ENCODE measurements at places on chromosomes 1 and 21. TPM values are rescaled to one million over a fixed set of nuclear protein-coding genes. Genes with fewer than 3 reads are reported as not detected.

GRCh38 chr1:62342270-62342669 is 23.0 kb upstream of the KANK4 start:
- DNase-seq, result no peak

GRCh38 chr1:41745022-41745421 is 173.7 kb downstream of the HIVEP3 start:
- no peak for DNase-seq

- DNase-seq, result peak; percentile 26
These were observed 29.1 kb upstream of the TADA1 start for GRCh38 chr1:166905136-166905535.

GRCh38 chr1:24556414-24556795 is 518 bp downstream of the NCMAP start:
- no peak for DNase-seq

The PFKFB2 gene
- 5.1 TPM for polyA plus RNA-seq

The TATDN3 gene
- 11.2 TPM for polyA plus RNA-seq

GRCh38 chr1:183304440-183305107 is 113.6 kb downstream of the NMNAT2 start:
- DNase-seq, result no peak

DNA sequence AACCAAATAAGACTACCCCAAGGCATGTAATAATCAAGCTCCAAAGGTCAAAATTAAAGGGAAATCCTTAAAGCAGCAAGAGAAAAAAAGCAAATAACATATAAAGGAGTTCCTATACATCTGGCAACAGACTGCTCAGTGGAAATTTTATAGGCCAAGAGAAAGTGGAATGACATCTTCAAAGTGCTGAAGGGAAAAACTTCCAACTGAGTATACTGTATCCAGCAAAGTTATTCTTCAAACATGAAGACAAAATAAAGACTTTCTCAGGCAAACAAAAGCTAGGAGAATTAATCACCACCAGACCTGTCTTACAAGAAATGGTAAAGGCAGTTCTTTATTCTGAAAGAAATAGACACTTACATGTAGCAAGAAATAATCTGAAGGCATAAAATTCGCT is 45.0 kb upstream of the SLC44A5 start:
- no peak for DNase-seq

DNA sequence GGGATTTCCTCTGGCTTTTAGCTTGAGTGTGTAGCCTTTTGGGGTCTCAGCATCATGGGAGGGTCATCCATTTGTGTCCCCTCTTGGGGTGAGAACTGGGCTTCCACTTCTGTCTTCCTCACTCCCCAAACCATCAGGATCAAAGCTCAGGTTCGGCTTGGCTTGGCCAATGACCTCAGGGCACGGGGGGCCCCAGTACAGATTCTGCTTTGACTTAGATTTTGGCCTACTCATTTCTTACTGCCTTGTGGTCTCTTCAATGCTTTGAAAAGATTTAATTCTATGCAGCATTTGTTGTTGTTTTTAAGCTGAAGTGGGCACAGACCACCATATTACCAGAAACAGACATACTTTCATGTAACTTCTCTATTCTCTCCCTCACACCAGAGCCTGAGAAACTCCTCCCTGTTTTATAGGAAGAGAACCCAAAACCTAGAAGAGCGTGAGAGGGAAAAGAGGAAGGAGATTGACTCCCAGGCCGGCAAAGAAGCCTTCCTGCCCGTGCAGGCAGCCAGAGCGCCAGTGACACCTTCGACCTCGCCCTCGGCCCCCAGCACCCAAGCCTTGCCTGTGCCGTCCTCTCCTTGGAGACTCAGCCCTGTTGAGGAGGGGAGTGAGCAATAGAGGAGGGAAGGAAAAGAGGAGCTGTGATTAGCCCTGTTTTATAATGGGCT is 1.9 kb upstream of the S100A3 start:
- DNase-seq, result no peak

- DNase-seq, result no peak
These were observed 1470.7 kb upstream of the PRMT6 start for GRCh38 chr1:105585791-105586190.

- DNase-seq, result no peak
These were observed 10.7 kb downstream of the CDC7 start for GRCh38 chr1:91511386-91511785.

GRCh38 chr1:87642581-87643221 is 314.0 kb downstream of the LMO4 start:
- DNase-seq, result peak; percentile 69

The ECM1 gene
- 6.8 TPM for polyA plus RNA-seq

The CAMK1G gene
- not detected for polyA plus RNA-seq

The FAM151A gene
- polyA plus RNA-seq, result 0.15 TPM

DNA sequence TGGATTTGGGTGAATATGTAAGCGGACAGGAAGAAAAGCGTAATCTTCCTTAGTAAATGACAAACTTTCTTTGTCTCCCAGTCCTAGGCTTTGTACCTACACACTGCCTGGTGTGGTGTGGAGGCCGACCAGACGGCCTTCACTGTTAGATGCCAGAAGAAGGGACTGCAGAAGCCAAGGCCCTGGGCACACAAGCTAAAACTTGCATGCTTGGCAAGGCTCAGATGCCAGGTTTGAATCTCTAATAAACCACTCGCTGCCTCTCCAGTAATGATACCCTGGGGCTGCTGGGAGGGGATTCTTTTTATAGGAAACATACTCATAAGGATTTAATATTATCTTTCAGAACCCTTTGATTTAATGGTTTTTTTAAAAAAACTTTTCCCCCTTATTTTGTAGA is 263.8 kb downstream of the PTPRC start:
- peak; percentile 33 for DNase-seq

The VANGL1 gene
- polyA plus RNA-seq, result 1.4 TPM

DNA sequence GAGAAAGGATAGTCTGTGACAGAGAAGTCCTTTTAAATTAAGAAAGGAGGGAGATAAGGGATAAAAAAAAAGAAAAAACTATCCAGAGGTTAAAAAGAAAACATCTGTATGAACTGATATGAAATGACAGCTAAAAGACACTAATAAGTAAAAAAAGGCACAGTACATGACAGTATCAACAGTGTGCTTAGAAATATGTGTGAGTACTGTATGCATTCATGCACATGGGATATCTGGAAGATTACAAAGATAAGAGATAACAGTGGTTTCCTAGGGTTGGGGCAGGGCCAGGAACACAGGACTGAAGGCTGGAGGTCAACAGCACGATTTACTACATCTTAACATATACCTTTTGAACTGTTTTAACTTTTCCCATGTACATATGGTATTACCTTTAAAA is 13.3 kb downstream of the PTP4A2 start:
- DNase-seq, result no peak

The RIMKLA gene
- 0.56 TPM for polyA plus RNA-seq

The WLS gene
- 17.9 TPM for polyA plus RNA-seq

The OR2AJ1 gene
- polyA plus RNA-seq, result not detected

The RSPH1 gene
- polyA plus RNA-seq, result 2.8 TPM

- DNase-seq, result peak; percentile 94
These were observed 11.3 kb upstream of the RIPK4 start for GRCh38 chr21:41777951-41778815.

The RORC gene
- 14.5 TPM for polyA plus RNA-seq

DNA sequence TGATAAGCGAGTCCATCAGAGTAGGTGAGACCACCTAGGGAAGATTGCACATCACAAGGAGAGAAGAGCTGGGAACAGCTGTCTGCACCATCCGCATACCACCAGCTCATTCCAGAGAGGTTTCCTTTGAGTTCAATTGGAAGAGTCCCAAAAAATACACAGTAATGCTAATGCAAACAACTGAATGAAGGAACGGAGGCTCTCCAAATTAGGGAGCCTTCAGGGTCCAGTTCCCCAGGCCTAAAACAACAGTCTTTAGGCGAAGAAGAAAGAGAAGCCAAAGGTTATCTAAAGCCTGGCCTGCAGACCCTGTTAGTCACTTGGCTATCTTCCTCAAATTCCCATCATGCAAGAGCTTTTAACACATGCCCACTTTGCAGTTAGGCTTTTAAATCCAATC is 246.4 kb downstream of the PBX1 start:
- no peak for DNase-seq

The TRPM2 gene
- 2.7 TPM for polyA plus RNA-seq

- DNase-seq, result no peak
These were observed 383.7 kb upstream of the CAMK1G start for GRCh38 chr1:209199822-209200221.

- no peak for DNase-seq
These were observed 219.8 kb upstream of the DUSP10 start for GRCh38 chr1:221961532-221962292.

DNA sequence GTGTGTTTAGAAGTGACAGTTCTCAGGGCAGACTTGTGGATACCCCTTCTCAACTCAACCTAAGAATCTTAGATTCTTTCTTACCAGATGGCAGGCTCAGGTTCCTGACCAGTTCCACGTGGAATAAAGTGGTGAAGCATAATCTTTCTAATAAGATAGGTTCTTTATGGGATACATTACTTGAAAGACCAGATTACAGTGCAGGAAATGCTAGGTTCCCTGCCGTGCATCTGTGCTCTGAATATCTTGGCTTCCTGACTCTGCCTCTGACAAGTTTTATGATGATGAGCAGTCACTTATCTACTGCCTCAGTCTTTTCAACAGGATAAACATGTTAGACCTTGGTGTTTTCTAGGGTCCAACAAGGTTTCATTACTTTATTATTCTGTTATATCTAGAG is 207.9 kb upstream of the CACYBP start:
- DNase-seq, result no peak

The GNAT2 gene
- polyA plus RNA-seq, result not detected

- no peak for DNase-seq
These were observed 2.4 kb downstream of the PFKFB2 start for GRCh38 chr1:207055386-207056001.

- DNase-seq, result no peak
These were observed 37.3 kb downstream of the F13B start for GRCh38 chr1:197029749-197030148.

DNA sequence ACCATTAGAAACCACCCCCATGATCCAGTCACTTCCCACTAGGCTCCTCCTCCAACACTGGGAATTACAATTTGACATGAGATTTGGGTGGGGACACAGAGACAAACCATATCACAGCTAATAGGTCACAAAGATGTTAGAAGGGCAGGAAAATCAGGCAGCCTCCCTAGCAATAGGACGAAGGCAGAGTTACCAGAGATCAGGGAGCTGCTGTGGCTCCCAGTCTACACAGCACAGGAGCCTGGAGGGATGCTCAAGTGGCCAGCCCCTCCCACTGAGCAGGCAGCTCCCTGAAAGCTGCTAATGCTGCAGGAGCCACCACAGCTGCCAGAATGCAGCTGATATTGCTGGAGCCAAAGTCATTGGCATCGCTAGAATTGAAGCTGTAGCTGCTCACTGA is 51.0 kb downstream of the CR1L start:
- no peak for DNase-seq

The CFHR2 gene
- not detected for polyA plus RNA-seq

DNA sequence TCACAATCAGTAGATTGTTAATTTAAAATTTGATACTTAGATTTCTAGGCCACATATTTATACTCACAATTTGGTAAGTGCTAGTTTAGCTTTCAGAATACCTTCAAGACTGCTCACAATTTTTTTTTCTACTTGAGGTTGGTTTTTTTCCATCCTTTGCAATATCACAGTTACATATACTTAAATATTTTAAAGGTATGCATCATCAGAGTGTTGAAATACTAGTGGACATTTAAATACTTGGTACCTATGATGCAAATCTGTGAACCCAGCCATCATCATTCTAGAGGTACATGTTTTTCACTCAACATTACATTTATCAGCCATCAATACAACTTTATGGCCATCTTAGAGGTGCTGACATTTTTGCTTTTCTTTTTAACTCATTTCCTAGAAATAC is 6.2 kb upstream of the LRRC40 start:
- DNase-seq, result no peak

- DNase-seq, result no peak
These were observed 46.8 kb upstream of the BARHL2 start for GRCh38 chr1:90763930-90764329.

- DNase-seq, result peak; percentile 62
These were observed 63.5 kb downstream of the AGPAT3 start for GRCh38 chr21:43928222-43929125.

The C4BPB gene
- 18.9 TPM for polyA plus RNA-seq

- no peak for DNase-seq
These were observed 63.7 kb downstream of the NAV1 start for GRCh38 chr1:201602413-201603265.

DNA sequence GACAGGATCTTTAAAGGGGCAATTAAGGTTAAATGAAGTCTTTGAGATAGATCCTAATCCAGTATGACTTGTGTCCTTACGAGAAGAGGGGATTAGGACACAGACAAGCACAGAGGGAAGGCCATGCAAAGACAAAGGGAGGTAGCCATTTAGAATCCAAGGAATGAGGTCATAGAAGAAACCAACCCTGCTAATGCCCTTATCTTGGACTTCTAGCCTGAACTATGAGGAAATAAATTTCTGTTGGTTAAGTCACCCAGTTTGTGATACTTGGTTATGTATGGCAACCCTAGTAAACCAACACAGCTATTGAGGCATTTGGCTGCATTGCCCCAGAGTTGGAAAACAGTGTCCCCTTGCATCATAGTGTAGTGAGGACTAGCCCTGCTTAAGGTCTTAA is 121.3 kb downstream of the MAST2 start:
- DNase-seq, result no peak

- DNase-seq, result no peak
These were observed 18.3 kb downstream of the IFI44 start for GRCh38 chr1:78667939-78668338.

- DNase-seq, result no peak
These were observed 20.1 kb upstream of the MED18 start for GRCh38 chr1:28308750-28309149.

The NPHP4 gene
- polyA plus RNA-seq, result 2.0 TPM

DNA sequence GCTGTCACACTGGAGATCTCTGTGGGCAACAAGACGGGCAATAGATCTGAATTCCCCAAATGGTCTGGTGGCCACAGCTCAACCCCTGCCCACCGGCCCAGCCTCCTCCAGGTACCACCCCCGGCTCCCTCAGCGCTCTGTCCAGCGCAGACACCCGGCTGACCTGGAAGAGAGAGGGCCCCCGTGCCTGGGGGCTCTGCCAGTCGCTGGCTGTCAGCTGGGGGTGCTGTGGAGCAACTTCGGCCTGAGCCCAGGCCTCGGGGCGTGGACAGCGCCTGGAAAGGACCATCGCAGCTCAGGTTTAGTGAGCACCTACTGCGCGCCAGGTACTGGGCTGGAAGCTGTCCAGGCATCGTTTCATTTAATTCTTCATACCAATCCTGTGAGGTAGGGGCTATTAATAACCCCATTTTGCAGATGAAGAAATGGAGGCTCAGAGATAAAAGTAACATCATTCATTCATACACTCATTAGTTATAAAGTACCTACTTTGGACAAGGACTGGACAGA is 51.0 kb downstream of the AHDC1 start:
- DNase-seq, result no peak

GRCh38 chr1:172600615-172601014 is 58.3 kb upstream of the FASLG start:
- peak; percentile 59 for DNase-seq

The RIPPLY3 gene
- polyA plus RNA-seq, result 0.65 TPM

DNA sequence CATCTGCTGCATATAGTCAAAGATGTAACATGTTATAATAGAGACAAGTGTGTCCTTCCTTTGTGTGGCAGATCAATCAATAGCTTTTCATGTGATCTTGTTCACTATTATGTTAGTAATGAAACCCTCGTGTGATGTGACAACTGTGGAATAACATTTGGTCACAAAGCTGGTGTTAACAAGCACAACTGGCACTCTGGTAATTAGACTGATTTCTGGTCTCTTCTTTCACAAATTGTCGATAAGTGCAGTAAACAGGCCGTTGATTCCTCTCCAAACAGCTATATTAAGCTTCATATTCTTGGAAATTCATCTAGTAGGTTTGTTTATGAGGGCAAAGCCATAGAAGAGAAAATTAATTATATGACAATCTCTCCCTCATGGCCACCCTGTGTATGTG is 616.7 kb upstream of the PTBP2 start:
- no peak for DNase-seq

Measured in stomach (tissue), 19 donors.